Stimulated activated CD4-positive, alpha-beta T cell treated with anti-CD3 and anti-CD28 coated beads, Interleukin-1b, Interleukin-23, amount 100 ng/mL, for 1 hour (primary cell): ENCODE measurements at places on chromosomes 7 and 10.

- no peak for DNase-seq
Measured at GRCh38 chr7:100465299-100465698, 1.2 kb upstream of the SPACDR start.

- DNase-seq, result no peak
Measured at GRCh38 chr10:92768104-92768503, 78.3 kb downstream of the HHEX start.

DNA sequence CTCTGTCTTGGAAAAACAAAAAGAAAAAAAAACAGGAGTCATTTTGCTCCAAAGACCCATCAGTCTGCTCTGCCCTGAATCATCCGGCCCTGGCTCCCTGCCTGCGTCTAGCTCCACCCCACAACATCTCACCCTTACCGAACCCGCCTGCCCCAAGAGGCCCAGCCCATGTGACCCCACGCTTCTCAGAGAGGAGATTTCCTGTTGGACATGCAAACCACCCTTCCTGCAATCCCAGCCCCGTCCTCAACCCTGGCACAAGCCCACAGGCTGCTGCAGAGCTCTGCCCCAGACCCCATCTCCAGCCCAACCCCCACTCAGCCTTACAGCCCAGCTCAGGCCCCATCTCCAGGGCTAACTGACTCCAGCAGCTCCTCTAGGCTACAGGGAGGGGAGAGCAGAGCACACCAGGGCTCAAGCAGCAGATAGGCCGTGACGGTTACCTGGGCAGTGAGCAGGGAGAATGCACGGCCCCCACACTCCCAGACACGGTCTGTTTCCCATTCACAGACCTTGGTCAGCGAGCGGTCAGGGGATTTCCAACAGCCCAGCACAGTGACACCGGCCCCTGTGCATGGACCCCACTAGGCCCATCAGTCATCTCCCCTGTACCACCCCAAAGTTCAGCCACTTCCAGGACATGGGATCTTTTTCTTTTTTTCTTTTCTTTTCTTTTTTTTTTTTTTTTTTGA lies 69.9 kb upstream of the GTF2I start:
- no peak for DNase-seq

GRCh38 chr7:147052818-147053217 lies 936.2 kb downstream of the CNTNAP2 start:
- no peak for DNase-seq

- DNase-seq, result no peak
Measured at GRCh38 chr7:37216923-37217322, 231.7 kb downstream of the ELMO1 start.

- DNase-seq, result no peak
Measured at GRCh38 chr7:80253653-80254052, 119.0 kb downstream of the GNAI1 start.

- DNase-seq, result no peak
Measured at GRCh38 chr10:42953684-42954674, 122.9 kb upstream of the RET start.

DNA sequence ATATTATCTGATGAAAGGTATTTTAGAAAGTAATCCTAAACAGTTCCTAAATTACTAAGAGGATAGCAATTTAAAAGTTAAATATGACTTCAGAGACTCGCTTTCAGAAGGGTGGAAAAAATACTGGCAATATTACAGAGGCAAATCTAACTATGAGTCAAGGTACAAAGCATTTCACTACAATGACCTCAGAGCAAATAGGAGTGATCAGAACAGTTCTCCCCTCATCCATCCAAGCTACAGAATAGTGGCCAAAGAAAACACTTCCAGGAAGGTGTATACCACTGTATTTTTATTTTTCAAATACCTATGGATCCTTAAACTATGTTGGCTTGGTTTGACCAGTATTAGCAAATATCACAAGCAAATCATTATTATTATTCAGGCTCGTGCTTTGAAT lies 112.8 kb upstream of the ODAD2 start:
- no peak for DNase-seq

GRCh38 chr10:119466655-119467054 lies 75.9 kb downstream of the RGS10 start:
- DNase-seq, result no peak

- DNase-seq, result no peak
Measured at GRCh38 chr10:85993840-85994507, 372.6 kb downstream of the GRID1 start.

GRCh38 chr7:155300641-155301452 lies 3.2 kb downstream of the INSIG1 start:
- DNase-seq, result no peak

GRCh38 chr7:4299431-4299830 lies 382.7 kb upstream of the FOXK1 start:
- no peak for DNase-seq

DNA sequence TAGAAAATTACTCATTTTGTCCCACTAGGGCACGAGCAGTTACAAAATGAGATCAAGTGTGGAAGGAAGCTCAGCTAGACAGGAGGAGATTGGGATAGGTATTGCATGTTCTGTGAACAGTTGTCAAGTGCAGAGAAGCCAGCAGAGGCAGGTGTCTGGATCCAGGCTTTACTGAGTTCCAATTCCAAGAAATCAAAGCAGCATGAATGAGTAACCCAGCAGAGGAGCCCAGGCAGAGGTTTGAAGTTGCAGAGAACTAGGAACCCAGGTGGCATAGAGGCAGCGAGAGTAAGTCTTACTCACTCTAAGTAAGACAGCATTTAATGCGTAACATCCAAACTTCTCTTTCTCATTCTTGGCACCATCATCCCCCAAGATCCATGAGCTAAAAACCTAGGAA lies 11.8 kb downstream of the MRC1 start:
- no peak for DNase-seq

DNA sequence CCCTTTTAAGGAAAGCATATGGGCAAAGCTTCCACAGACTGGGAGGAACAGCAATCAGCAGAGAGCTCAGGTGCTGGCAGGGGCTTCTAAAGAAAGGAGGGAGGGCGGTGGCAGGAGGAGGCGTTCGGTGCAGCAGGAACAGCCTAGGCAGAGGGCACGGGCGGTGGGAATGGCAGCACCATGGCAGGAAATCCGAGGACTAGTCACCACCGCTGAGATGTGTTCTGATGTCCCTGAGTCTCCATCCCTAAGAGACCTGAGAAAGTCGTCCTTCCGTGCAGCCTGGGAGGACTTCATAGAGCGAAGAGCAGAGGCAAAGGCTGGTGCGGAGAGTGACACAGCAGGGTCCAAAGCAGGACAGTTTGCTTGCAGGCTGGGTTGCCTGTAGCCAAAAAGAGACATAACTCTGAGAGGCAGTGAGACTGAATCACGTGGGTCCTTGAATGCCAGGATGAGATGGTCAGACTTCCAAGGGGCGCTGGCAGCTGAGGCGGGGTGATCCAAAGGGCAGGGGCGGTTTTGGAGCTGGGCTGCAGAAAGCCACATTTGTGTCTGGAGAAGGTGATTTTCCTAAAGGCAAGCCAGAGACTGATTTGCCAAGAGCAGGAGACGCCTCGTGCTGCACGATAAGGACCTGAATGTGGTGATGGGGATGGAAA lies 35.8 kb upstream of the GRID1 start:
- no peak for DNase-seq

- no peak for DNase-seq
Measured at GRCh38 chr7:158001621-158002320, 585.9 kb downstream of the PTPRN2 start.

- no peak for DNase-seq
Measured at GRCh38 chr7:124351950-124352349, 319.1 kb upstream of the TMEM229A start.

- DNase-seq, result no peak
Measured at GRCh38 chr10:109773288-109774120, 149.8 kb downstream of the XPNPEP1 start.

- no peak for DNase-seq
Measured at GRCh38 chr10:109915566-109915965, 7.7 kb downstream of the XPNPEP1 start.

DNA sequence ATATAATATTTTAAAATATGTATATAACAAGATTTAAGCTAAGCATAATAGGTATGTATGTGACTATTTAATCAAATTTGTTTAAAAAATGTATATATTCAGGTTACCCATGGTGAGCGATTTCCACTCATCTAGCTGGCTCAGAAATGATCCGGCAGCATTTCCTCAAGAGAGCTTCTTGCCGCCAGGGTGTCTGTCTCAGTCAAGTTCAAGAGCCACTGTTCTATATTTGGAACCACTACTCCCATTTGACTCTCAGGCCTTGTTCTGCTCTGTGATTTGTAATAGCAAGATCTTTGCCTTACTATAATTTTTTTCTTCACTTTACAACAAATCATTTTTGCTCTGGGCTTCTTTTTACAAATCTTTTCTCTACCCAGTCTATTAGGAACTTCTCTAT lies 48.7 kb upstream of the CNTNAP2 start:
- DNase-seq, result no peak

GRCh38 chr10:27622596-27622995 lies 118.5 kb downstream of the RAB18 start:
- DNase-seq, result no peak

DNA sequence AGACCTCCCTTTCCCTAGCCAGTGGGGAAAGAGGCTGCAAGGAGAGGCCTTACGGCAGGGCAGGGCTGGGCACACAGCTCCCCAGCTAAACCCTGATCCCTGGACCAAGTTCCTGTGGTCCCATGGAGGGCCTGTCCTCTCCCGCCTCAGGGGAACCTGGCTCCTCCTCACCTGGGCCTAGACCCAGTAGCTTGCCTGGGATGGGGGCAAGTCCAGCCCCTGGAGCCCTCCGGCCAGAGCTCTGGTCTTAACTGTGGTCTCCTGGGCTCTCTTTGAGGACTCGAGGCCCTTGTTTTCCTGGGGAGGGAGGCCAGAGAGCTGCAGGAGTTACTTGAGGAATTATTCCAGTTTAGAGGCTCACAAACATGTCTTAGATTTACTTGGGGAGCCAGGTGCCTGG lies 1.5 kb downstream of the ZP3 start:
- DNase-seq, result no peak

GRCh38 chr7:100856871-100857282 lies 4.4 kb downstream of the SLC12A9 start:
- no peak for DNase-seq

DNA sequence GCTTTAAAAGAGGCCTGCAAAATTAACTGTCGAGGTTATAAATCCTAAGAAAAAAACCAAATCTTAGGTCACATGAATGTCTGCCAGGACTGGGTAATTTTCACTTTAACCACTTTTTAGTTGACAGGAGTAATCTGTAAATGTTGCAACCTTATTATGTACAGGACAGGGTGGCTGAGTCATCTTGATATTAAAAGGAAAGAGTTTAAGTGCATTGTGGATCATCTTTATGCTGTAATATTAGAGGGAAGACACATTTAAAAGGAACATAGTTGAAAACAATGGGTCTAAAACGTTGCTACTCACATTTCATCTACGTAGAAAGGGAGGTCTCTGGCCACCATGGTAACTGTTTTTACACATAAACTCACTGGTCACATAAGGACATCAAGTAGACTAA lies 115.5 kb downstream of the LSMEM1 start:
- no peak for DNase-seq

GRCh38 chr10:112497347-112497950 lies 50.4 kb downstream of the VTI1A start:
- DNase-seq, result no peak

DNA sequence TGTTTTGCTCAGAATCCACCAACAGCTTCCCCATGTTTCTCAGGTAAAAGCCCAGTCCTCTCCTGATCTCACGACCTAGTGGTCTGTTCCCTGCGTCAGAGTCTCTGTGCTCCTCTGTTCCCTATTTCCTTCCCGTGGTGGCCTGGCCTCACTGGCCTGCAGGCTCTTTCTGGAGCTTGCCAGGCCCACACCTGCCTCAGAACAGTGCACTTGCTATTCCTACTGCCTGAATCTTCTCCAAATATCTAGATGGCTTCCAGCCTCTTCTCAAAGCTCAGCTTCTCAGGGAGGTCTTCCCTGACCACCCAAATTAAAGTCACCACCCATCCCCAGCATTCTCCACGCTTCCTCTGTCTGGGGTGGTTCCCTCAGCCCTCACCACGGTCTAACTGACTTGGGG lies 165.3 kb downstream of the USP6NL start:
- no peak for DNase-seq

DNA sequence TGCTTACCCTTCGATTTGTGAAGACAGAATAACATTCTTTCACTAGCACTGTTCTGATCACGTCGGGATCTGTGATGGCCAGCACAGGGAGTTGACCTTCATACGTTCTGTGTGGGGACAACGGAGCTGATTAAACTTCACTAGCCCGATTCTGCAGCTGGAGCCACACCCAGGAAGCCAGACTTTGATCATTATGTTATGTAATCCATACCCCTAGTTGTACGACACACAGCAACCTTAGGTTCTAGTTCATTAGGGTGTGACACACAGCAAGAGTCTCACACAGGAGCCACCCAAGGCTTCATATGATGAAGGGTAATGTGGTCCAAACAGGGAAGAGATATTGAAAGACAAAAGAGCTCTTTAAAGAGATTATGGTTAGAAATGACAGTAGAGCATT lies 7.2 kb downstream of the CYP3A5 start:
- DNase-seq, result no peak

DNA sequence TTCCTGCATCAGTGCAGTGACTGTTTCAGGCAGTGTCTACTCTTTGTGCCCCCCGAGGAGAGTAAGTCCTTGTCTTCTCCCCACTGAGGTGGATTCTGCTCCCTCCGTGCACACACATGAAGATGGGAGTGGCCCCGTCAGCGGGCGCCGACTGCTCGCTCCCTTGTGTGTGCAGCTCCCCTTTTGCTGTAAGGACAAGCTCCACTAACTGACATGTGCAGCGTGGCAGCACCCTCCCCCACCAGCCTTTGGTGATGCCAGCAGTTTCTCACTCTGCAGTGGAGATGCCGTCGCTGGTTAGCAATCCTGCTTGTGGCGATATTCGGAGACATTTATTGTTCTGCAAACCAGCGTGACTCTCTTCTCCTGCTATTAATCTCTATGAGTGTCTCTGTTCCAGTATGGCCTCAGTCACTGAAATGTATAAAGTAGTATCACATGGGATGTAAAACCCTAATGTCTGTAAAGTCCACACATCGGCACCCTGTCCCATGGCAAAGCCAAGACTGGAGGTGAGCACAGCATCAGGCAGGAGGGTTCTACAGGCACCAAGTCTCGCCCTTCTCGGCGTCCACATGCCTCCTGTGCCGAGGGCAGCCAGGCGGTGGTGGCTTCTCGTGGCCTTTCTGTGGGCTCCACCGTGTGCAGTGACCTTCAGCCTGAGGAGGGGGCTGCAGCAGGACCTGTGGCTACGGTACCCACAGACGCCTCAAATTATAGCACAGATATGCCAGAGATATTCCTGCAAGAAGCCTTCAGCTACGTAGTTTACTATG lies 202.7 kb downstream of the EBF3 start:
- DNase-seq, result no peak

DNA sequence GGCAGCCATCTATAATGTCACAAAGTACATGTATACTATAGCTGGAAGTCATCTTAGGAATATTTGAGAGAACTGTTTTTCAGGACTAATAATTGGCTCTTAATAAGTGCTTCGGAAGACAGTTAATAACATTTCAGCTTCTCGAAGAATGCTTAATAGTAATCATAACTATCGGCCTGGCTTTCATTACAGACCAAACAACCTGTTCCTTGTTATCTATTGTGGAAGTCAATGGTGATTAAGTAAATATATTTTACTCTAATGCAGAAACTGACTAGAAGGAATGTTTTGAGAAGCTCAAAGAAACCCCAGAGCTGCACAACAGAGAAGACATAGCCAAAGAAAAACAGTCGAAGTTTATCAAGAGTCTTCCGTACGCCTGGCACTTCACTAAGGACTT lies 106.8 kb upstream of the FAM133B start:
- no peak for DNase-seq

GRCh38 chr7:131533151-131533559 lies 23.3 kb downstream of the PODXL start:
- no peak for DNase-seq
